ENCODE measurements at places on chromosomes 2 and 18. TPM values are rescaled to one million over a fixed set of nuclear protein-coding genes. Genes with fewer than 3 reads are reported as not detected.
A peak's percentile ranks its signal among the peaks of the same experiment; 100 is the strongest.

DNA sequence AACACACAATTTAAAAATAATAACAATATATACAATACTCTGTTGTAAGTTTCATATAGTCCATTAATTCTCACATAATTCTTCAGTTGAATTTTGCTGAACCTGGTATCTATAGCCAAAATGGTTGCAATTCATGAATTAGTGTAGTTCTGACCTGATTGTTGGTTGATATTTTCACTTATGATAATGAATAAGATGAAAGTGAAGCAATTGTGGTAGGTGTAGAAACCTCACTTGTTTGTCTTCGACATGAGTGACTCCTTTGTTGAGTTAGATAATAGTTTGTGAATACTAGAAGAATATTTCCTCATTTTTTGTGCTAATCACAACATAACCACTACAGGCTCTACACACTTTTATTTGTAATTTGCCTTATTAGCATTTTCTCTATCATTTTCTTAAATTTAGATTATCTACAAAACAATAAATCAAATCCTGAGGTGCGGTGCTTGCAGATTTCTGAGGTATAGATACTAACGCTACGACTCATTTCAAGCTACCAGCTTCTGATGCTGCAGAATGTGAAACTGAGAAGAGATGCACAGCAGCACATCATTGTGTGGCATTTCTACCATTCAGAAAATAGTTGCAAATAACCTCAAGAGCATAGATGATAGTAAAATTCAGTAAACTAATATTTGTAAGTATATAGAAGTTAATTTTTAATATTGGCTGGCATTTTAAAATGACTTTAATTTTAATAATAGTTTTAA is 117.9 kb downstream of the KCNH7 start:
- no peak for DNase-seq

DNA sequence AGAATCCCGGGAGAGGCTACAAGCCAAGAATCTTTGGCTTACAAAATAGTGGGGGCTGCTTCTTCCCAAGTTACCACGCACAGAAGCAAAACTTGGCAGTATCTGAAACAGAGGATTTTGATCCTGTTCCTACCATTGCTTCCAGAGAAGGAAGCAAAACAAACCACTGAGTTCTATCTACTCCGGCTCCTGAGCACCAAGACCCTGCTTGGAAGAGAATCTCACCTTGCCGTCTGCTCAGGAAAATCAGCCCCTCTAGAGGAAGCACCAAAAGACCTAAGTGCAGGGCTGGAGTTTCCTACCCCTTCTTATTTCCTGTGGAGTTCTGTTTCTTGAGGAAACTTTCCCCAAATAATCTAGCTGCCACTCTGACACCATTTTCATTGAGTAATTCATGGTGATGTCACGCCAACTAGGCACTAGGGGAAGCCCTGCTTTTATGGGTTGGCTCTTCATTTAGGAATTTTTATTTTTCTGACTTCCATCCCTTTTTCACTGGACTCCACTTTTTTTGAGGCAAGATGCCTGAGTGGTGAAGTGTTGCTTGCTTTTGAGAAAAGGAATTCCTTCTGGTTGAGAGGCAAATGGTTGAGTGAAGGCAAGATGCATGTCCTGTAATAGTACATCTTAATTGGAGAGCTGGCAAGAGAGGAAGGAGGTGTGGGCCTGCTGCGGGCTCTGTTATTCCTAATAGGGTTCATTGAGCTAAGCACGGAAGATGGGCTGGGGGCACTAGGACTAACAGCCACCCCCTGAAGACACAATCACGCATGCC is 36.8 kb upstream of the EML4 start:
- no peak for DNase-seq

CCDC141 gene
- total RNA-seq, result not detected

- peak; percentile 93 for DNase-seq
These were observed 15.0 kb upstream of the KCNG2 start for GRCh38 chr18:79782566-79783308.

GRCh38 chr2:133517876-133518275 is 50.4 kb downstream of the NCKAP5 start:
- no peak for DNase-seq

DNA sequence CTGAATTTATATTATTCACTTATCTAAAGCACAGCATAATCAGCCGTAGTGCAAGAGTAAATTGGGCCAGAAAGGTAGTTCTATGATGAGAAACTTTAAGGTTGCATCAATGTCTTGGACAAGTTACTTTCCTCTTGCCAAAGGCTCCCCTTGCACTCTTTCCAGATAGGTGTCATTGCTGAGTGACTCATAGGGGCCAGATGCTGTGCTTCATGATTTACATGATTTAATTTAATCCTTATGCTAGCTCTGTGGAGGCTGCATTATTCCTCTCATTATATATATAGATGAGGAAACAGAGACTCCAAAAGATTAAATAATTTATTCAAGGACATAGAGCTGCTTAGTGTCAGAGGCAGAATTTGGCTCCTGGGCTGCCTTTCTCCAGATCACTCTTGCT is 5.0 kb downstream of the CFAP221 start:
- no peak for DNase-seq
